ENCODE measurements at places on chromosomes 12 and 14. TPM values are rescaled to one million over a fixed set of nuclear protein-coding genes. Genes with fewer than 3 reads are reported as not detected.

- peak; percentile 52 for DNase-seq
Observed at GRCh38 chr14:89276424-89276975, 140.5 kb downstream of the FOXN3 start.

Gene RGS6
- polyA plus RNA-seq = 0.45 TPM

GRCh38 chr12:127797918-127798317 is 469.1 kb upstream of the TMEM132C start:
- no peak for DNase-seq

Gene GDF3
- polyA plus RNA-seq = not detected

Gene SLCO1A2
- polyA plus RNA-seq = not detected

Gene KRT82
- not detected for polyA plus RNA-seq

DNA sequence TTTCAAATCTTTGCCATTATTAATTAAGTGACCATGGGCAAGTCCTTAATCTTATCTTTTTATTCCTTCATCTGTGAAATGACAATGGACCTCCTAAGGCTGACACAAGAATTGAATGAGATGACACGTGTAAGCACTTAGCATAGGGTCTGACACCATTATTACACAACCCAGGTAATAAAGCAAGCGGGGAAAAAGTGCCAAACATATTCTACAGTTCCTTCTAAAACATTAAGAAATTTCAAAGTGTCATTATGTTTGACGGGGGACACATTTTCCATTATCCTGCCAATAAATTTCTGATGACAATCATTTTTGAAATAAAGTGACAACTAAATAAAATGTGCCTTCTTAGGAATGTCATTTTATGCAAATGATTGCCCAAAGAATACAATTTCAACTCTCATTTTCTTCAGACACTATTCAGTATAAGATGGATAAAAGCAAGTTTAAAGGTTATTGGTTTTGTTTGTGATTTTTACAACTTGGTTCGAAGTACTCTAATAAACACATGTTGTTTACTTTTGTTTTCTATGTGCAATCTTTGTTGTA is 3.0 kb downstream of the ANKS1B start:
- DNase-seq = no peak

Gene SERPINA4
- polyA plus RNA-seq = 103 TPM

GRCh38 chr12:6442836-6443235 is 1.9 kb upstream of the CD27 start:
- no peak for DNase-seq

DNA sequence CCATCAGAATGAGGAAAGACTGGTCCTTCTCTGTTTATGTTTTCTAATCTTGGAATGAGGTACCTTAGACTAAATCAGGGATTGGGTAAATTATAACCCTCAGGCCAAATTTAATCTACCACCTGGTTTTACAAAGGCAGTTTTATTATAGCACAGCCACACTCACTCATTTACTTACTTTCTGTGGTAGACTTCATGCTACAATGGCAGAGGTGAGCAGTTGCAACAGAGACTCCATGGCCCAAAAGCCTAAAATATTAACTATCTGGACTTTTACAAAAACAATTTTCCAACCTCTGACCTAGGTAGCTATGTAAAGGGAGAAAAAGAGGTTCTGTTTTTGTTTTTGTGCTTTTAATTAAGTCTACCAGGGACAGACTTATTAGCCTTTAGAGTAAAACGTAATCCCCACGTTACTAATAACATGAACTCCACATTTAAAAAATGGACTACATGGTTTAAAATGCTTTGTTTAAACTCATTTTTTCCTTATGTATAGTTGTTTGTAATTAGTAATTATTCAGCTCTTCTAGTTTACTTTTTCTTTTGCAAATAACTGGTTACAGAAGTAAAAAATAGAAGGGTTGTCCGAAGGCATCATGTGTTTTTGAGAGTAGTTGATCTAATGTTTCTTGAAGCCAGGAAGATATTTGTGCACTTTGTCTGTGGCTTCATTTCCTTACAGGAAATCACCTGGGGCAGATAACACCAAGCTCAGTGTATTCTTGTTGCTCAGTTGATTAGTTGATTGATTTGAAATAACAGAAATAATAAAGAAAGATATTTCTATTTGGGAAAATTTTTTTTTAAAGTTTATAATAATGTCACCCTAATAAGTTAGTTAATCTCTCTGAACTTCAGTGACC is 57.6 kb upstream of the ATP2B1 start:
- no peak for DNase-seq

DNA sequence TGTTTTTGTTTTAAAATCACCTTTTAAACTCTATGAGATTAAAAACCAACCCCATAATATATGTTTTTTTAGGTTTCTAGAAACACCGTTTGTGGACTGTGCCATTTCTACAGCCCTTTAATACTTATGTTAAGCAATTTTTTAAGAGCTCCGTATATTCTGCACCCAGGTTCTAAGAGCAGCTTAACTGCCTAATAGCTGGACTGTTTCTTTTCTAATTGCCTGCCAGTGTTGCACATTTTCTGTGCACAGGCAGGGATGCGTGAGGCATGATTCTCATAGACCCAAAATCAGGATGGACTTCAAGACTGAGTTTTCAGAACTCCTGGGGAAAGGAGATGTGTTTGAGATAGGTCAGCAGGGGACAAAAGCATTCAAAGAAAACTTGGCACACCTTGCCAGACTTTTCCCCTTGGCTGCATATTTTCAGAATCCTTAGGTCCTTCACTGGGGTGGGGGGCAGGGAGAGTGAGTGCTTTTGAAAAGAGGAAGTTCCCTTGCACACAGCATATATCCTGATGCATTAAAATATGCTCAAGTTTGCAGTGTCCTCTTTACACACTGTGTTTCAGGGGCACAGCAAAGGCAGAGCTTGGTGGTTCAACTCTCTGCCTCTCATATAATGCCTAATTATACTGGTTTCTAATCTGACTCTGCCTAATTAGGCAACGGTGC is 27.9 kb downstream of the TMEM30B start:
- no peak for DNase-seq

DNA sequence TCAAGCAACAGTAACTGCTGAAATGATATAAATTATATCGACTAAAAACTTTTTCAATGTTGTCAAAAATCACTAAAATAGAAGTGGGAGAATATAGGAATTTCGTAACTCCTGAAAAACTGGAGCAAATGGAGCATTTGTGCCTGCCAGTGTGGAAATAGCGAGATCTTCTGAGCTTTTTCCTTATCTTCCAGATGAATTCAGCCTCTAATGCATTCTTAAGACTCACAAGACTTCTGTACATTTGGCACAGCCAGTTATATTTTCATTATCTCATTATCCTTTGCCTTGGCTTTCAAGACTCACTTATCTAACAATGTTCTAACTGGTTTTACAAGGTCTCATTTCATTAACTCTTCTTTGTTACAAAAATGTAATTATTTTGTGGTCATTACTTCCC is 252.4 kb downstream of the GXYLT1 start:
- DNase-seq = no peak

- DNase-seq = no peak
Observed at GRCh38 chr12:32134101-32134888, 27.6 kb downstream of the BICD1 start.

Gene HOXC9
- polyA plus RNA-seq = 0.26 TPM

Gene EIF2S3B
- 0.26 TPM for polyA plus RNA-seq

DNA sequence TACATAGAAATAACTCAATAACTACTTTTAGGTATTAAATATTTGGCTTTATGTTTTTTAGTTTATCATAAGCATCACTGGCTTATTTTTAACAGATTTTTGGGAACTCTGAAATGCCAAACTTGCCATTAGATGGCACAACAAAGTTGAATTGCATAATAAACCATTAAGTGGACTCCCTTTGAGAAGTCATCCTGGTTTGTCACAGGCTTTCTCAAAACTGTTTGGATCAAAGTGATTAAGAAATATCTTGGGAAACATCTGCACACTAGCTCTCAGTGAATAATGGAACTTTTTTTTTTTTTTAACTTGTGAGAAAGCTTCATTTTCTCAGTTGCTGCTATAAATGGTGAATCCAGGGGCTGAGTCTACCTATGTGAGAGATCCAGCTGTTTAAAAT is 4.3 kb downstream of the SLC16A7 start:
- DNase-seq = no peak

GRCh38 chr12:510071-510825 is 50.5 kb downstream of the B4GALNT3 start:
- no peak for DNase-seq

DNA sequence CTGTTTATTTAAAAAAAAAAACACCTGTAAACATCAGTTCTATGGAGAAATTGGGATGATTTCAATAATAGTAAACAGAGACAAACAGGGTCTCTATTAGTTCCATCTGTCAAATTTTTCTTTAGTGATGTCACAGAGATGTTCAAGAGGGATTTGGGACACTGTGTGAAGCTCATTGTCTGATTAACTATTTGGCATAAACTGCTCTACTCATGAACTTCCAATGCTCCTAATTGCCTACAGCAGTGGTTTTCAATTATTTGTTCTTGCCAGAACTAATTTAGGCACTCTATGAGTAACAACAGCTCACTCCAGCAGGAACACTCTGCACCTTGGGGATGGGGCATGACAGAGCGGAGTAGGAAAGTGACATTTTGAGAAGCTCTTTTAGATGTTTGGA is 250.1 kb upstream of the PRKD1 start:
- DNase-seq = no peak

Gene MEG3
- polyA plus RNA-seq = 1,150 TPM

DNA sequence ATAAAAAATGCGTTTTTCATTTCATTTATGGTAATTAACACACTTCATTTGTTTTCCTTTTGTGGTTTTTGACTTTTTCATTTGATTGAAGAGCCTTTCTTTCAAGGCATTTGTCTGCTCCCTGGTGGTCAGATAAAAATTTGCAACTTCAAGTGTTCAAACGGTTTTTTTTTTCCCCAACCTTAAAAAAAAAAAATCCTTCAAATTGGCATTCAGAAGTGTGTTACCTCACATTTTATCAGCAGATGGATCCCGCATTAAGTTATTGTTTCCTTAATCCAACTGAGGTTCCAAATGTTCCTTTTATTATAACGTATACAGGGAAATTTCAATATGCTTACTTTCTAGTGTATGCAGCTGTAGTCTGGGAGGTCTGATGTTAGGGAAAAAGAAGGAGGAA is 47.2 kb downstream of the MYF5 start:
- no peak for DNase-seq

- no peak for DNase-seq
Observed at GRCh38 chr12:14216405-14217294, 148.8 kb upstream of the ATF7IP start.

Gene PTPRR
- polyA plus RNA-seq = 0.23 TPM

- no peak for DNase-seq
Observed at GRCh38 chr12:42639556-42639955, 50.0 kb upstream of the PRICKLE1 start.

All from pancreas (tissue), 10 donors.